ENCODE measurements at places on chromosomes 1 and 21.

DNA sequence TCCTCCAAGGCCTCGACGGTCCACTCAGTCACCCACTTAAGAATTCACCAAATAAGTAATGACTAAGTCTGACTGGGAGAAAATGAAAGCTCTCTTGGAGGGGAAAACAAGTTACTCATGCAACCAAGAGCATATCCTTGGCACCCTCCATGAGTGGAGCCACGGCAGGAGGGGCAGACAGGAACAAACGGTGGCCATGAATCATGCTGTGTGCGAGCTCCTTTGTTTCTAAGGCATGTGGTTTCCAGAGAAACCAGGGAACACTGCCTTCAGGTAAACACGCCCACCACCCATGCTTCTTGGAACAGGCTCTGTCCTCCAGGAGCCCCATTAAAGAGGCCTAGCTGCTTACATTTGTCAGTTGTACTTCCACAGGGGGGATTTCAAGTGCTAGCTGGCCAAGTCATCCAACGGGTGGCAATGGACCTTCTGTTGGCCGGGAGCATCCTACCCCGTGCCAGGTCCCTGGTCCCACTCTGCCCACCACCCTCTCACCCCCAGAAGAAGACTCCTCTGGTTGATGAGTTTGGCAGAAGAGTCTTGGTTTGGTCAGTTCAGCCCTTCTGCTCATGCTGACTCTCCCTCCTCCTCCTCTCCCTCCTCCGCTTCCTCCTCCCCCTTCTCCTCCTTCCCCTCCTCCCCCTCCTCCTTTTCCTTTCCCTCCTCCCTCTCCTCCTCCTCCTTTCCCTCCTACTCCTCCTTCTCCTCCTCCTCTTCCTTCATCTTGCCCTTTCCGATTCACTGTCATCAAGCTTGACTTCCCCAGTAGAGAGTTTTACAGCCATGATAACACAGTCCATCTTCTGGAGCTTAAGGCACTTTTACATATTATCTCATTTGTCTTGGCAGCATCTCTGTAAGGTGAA lies 107.6 kb downstream of the CCDC185 start:
- peak; percentile 93 for DNase-seq

DNA sequence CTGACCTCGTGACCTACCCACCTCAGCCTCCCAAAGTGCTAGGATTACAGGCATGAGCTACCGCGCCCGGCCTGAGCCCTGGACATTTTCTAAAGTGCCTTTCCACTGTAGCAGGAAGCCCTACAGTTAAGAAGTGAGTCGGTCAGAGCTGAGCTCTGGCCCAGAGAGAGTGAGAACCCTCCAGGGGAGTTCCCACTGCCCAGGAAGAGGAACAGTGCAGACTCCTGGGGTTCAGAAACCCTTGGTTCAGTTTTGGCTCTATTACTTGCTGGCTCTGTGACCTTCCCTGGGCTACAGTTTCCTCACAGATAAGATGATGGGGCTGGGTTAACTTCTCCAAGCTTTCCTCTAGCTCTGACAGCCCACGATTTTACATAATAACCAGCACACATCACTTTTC lies 20.9 kb downstream of the SLC9A1 start:
- no peak for DNase-seq

DNA sequence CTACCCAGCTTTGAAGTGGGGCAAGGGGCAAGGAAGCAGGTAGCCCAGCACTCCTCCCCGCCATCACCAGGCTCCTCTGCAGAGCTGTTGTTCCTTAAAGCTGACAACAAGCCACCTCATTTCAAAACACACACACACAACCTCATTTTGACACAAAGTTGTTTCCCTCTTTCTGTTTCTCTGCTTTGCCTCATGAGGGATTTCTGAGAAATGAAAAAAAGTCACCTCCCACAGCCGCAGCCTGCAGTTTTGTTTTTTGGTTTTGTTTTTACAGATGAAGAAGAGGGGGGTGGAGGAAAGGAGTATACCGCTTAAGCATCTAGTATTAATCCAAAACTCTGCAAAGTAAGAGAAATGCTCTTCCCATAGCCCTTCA lies 12.1 kb downstream of the MCL1 start:
- no peak for DNase-seq

GRCh38 chr1:167808104-167808503 lies 86.3 kb downstream of the MPZL1 start:
- no peak for DNase-seq

DNA sequence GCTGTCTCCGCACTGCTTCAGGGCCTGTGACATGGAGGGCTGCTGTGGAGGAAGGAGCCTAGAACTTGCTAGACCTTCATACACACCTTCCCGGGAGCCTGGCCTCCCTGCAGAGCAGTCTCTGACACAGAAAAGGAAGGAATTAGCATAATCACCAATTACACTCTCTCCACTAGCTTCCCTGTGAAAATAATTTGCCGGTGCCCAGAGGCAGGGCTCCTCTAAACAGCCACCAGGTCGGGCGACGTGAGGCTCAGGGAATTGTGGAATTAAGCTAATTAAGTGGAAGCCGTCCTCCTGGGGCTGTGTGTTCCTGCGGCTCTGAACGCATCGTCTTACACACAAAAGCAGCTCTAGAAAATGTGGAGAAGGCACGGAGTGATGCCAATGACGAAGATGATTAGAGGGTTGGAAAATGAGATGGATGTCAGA lies 82.6 kb downstream of the NENF start:
- no peak for DNase-seq
